Heart left ventricle (tissue), 16 donors: ENCODE measurements at places on chromosomes 3 and 15. TPM values are rescaled to one million over a fixed set of nuclear protein-coding genes. Genes with fewer than 3 reads are reported as not detected.

- H3K4me1 ChIP-seq = peaks cover 15% of the 10 kb centered on the region
- no peaks in the 10 kb centered on the region for H3K36me3 ChIP-seq
- peak; percentile 78 for DNase-seq
- H3K27ac ChIP-seq = peak overlapping the region; percentile 51
- no peak overlapping the region for H3K4me3 ChIP-seq
Observed at GRCh38 chr15:101024073-101024695, 105.0 kb downstream of the LRRK1 start.

- H3K27ac ChIP-seq = no peak overlapping the region
- no peak overlapping the region for H3K4me3 ChIP-seq
- no peak for DNase-seq
Observed at GRCh38 chr3:149316437-149316836, 17.0 kb downstream of the TM4SF18 start.

GRCh38 chr3:132444383-132444782, 27.1 kb downstream of the DNAJC13 start:
- H3K27ac ChIP-seq = no peak overlapping the region
- H3K36me3 ChIP-seq = peaks cover 7% of the 10 kb centered on the region
- H3K4me1 ChIP-seq = peaks cover 31% of the 10 kb centered on the region
- DNase-seq = no peak
- H3K4me3 ChIP-seq = no peak overlapping the region

DNA sequence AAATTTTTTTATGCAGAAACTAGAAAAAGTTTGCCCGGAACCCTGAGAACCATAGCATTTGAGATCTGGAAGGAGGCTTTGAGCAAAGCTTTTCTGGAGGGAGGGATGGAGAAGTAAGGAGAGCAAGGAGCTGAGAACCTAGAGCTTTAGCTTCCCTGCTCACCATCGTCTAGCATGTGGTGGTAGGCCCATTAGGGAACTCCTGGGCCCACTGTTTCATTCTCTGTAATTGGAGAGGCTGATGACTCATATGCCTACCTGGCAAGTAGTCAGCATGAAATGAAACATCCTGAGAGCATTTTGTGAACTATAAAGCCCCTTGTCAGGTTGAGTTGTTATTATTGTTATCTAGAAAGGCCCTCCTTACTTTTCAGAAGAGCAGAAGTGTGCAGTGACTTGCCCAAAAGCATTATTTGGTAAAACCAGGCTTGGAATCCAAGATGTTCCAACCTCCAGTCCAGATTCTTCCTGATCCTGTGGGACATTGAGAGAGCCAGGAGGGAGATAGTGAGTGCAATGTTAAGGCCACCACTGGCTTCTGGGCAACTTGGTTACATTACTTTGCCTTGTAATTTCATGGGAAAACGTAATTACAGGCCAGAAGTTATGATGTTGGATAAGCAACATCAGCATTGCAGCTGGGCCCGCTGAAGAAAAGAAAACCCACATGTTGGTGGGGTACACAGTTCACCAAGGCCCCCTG, 104.5 kb upstream of the BFSP2 start:
- no peak for DNase-seq
- no peak overlapping the region for H3K27ac ChIP-seq
- no peaks in the 10 kb centered on the region for H3K27me3 ChIP-seq

GRCh38 chr3:129534428-129535027, 6.1 kb downstream of the RHO start:
- H3K27ac ChIP-seq = no peak overlapping the region
- no peaks in the 10 kb centered on the region for H3K36me3 ChIP-seq
- H3K4me3 ChIP-seq = no peak overlapping the region
- H3K4me1 ChIP-seq = peaks cover 3% of the 10 kb centered on the region
- no peaks in the 10 kb centered on the region for H3K27me3 ChIP-seq

GRCh38 chr15:37767841-37768455, 166.5 kb upstream of the TMCO5A start:
- no peaks in the 10 kb centered on the region for H3K27me3 ChIP-seq
- H3K4me3 ChIP-seq = no peak overlapping the region
- H3K36me3 ChIP-seq = no peaks in the 10 kb centered on the region
- no peak overlapping the region for H3K27ac ChIP-seq

DNA sequence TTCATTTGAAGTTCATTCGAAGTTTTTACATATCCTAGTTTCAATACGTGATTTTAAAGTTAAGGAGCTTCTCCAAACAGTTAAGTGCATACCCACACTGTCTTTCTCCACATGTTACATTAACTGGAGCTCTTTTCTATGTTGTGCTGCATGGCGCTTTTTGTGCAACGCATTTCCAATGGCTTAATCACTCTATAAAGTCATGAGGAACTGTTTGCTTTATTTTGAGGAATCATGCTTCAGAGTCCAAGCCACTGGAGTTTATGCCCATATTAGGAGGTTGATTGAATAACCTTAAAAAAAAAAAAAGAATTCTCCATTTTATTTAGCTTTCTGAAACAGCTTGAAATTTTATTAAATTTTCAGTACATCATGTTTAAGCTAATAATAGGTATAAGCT, 109.4 kb upstream of the MBNL1 start:
- H3K36me3 ChIP-seq = no peaks in the 10 kb centered on the region
- no peaks in the 10 kb centered on the region for H3K27me3 ChIP-seq
- no peak overlapping the region for H3K27ac ChIP-seq
- no peak for DNase-seq

- H3K27me3 ChIP-seq = no peaks in the 10 kb centered on the region
- H3K36me3 ChIP-seq = no peaks in the 10 kb centered on the region
- H3K4me3 ChIP-seq = no peak overlapping the region
- H3K27ac ChIP-seq = no peak overlapping the region
Observed at GRCh38 chr3:193730511-193730910, 137.5 kb downstream of the OPA1 start.

The DPPA2 gene
- total RNA-seq = not detected

The GMPS gene
- 32.3 TPM for total RNA-seq

The CHDH gene
- total RNA-seq = 11.4 TPM
